Stimulated activated CD4-positive, alpha-beta T cell treated with anti-CD3 and anti-CD28 coated beads, Interleukin-15, amount 100 ng/mL, for 48 hours (primary cell): ENCODE measurements at places on chromosomes 1 and 21.

DNA sequence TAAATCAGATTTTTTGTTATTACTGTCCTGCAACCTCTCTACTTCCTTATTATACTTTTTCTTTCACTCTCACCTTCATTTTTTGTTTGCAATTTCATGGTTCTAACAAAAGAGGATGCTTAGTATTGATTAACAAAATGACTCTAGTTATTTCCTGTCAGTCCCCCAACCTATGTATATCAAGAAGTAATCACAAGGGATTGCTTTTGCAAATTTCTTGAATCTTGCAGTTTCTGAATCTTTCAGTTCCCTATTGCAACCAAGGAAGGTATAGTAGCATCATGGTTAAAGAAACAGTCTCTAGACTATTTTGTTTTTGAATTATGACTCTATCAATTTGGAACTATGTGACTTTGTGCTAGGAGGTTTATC lies 446.9 kb downstream of the NEGR1 start:
- DNase-seq: no peak

DNA sequence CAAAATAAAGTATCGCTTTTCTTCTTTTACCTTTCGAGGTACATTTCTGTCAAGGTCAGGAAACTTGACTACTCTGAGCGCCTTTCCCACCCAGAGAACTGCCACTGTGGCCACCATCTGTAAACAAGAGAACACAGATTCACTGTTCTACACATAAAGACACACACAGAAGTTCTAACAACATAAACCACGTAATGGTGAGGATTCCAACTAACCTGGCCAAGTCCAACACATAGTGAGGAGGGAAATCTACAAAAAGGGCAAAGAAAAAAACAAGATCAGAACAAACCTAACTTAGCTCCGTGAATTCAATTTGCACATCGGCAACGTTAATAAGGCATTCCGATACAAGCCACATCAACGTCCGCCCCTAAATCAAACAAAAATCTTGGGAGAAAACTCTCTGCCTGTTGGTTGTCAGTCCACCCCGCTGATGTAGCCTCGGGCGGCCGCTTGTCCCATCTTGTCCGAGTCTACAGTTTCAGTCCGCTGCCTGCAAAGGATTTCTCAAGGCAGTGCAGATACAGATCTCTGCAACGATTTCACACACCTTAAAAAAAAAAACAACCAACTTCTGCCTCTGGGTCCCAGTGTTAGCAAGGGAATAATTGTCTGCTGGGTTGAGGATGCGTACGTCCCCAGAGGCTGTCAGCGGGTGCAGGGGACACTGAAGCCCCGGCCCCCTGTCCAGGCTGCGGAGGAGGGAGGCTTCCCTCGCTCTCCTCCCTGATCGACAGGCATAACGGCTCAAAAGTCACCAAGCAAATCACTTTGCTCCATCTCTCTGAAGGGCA lies 1.0 kb downstream of the SLC35D1 start:
- DNase-seq: no peak

DNA sequence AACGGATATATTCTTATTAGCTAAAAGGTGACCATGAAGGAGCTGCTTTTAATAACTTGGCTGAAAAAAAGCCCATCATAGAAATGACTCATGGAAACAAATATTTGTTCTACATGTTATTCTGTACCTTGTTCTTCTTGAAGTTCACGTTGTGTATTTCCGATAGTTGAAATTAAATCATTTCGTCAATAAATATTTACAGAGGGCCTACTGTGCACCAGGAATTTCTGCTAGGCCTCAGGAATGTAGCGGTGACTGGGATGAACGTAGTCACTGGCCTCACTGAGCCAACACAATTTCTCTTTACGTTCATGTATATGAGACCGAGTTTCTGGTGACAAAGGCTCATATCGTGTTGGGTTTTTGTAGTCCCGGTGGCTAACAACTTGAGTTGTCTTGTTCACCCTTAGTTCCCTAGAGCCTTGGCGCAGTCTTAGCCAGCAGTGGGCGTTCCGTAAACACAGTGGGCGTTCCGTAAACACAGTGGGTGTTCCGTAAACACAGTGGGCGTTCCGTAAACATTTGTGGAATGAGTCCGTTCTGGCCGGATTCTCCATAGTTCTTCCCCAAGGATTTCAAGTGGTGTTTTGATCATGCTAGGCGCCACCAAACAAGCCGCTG lies 53.2 kb upstream of the VAMP3 start:
- DNase-seq: no peak

- no peak for DNase-seq
These were observed 83.7 kb downstream of the TNFSF18 start for GRCh38 chr1:172966844-172967540.

GRCh38 chr1:177384461-177384860 lies 213.7 kb downstream of the BRINP2 start:
- no peak for DNase-seq

GRCh38 chr1:32681509-32681908 lies 21.1 kb downstream of the SYNC start:
- no peak for DNase-seq

DNA sequence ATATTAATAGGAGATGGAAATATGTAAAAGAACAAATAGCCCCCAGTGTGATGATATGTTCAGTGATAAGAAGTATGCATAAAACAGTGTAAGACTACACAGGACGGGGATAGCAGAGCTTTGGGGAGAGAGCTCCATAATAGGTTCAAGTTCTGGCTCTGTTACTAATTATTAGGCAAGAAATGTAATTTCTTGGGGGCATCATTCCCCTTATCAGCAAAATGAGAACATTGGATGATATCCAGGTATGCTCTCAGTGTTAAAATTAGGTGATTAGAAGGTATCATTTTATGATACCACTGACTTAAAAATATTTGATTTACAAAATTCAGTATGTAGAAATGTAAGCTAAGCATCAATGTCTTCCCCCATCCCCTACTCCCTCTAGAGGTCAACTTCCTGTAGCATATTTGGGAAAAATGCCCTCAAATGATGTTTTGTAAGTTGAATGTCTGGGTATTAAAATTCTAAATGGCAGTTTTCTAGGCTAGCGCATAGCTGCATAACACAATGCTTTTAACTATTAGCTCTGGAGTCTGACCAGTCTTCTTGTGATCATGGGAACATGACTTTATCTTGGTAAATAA lies 585.7 kb upstream of the CAMK1G start:
- no peak for DNase-seq

- no peak for DNase-seq
These were observed 8.1 kb downstream of the MIS18A start for GRCh38 chr21:32270748-32271147.

- DNase-seq: no peak
These were observed 30.6 kb upstream of the C1orf185 start for GRCh38 chr1:51071291-51072042.

- DNase-seq: no peak
These were observed 108.1 kb downstream of the GDAP2 start for GRCh38 chr1:117821382-117821755.

DNA sequence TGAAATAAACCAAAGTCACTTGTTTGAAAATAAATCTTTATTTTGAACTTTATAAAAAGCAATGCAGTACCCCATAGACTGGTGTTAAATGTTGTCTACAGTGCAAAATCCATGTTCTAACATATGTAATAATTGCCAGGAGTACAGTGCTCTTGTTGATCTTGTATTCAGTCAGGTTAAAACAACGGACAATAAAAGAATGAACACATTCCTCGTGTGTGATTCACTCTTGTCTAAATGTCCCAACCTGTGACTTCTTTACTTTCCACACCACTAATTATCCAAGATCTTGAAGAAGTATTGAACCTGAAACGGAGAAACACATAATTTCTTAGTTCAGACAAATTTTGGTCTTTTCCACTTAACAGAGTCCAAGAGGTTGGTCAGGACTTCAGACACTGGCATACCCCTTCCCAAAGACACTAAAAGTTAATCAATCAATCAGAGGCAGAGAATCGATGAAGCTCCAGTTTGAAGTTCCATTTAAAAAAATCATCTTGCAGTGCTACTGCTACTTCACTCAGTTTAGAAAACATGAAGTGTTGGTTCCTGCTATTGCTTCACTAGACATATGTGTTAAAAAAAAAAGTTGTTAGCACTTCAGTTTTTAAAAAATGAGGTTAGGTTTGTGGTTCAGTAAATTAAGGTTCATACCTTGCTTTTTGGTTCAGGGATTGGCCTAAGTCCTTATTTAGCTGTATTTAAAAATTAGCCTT lies 26.2 kb downstream of the ATP1B1 start:
- DNase-seq: no peak

DNA sequence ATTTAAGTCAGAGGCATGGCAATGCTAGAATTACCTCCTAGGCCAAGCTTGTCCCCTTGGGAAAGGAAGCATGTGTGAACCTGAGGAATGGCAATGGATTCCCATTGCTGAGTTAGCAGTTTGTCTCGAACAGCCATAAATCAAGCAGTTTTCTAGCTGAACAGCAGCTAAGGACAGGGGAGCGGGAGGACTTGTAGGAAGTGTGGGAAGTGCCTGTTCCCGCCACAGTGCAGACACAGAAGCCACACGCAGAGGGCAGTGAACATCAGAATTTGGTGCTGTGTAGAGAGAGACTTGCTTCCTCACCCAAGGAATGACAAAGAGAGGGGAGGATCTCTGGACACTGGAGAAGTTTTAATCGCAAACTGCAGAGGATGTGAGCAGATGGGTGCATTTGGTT lies 3.8 kb downstream of the PHGDH start:
- no peak for DNase-seq

- DNase-seq: no peak
These were observed 66.8 kb downstream of the SLC27A3 start for GRCh38 chr1:153842006-153842471.

DNA sequence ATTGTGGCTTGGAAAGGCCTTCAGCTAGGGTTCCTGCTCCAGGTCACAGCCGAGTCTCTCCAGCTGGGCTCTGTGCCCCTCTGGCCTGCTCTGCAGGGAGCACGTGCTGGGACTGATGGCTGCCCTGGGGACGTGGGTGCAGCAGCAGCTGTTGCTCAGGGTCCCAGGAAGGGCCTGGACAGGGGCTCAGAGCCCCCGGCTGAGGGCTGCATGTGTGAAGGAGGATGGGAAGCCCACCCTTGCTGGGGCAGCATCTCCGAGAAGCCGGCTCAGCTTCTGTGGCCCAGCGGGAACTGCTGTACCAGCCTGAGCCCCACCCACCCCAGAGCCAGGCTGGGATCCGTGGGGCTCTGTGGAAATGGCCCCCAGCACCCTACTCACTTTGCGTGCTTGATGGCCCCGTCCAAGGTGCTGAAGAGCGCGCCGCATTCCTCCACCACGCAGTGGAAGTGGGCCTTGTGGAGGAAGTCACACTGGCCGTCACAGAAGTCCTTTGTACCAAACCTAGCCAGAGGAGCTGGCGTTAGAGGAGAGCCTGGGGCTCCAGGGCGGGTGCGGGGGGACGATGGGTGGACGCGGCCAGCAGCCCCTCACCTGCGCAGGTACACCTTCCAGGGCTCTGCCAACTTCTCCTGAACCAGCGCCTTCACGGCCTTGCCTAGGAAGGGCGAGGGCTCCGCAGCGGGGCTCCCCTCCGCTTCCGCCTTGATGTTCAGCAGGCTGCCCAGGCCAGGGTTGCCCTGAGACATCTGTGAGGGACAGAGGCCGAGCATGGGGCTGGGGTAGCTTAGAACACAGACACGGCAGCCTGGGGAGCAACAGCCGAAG lies 147.5 kb downstream of the CASZ1 start:
- no peak for DNase-seq

DNA sequence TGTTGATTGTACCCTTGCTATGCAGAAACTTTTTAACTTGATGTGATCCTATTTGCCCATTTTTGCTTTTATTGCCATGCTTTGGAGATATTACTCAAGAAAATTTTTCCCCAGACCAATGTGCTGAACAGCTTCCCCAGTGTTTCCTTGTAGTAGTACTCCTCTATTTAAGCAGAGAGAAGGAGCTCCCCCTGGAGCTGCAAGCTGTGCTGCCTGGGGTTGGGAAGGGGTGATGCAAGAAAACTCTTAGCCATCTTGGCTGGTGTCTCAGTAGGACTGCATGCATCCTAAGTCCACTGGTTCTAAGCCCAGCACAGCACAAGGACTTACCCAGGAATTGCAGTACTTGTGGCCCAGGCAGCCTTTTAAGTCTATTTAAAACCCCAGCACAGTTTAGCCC lies 121.6 kb downstream of the NTMT2 start:
- DNase-seq: no peak

GRCh38 chr21:45826676-45827301 lies 154.8 kb upstream of the COL6A1 start:
- DNase-seq: no peak

DNA sequence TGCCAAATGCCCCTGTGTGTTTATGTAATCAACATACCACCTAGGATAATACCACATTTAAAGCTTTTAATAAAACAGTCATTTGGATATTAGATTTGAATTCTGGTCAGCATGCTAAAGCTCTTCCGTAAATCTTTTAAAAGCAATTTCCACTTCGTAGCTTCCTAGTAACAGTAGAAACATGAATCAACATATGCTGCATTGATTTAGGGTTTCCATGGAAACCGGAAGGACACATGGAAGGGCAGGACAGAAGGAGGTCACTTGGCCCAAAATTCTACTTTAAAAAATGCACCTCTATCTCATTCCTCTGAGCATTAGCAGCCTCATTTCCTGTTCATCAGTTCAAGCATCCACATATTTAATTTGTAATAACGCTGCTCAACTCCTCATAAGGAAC lies 8.1 kb downstream of the RGS8 start:
- DNase-seq: no peak

- DNase-seq: no peak
These were observed 45.8 kb upstream of the RC3H1 start for GRCh38 chr1:174068000-174068399.

- DNase-seq: no peak
These were observed 55.2 kb downstream of the BRWD1 start for GRCh38 chr21:39258207-39258606.

DNA sequence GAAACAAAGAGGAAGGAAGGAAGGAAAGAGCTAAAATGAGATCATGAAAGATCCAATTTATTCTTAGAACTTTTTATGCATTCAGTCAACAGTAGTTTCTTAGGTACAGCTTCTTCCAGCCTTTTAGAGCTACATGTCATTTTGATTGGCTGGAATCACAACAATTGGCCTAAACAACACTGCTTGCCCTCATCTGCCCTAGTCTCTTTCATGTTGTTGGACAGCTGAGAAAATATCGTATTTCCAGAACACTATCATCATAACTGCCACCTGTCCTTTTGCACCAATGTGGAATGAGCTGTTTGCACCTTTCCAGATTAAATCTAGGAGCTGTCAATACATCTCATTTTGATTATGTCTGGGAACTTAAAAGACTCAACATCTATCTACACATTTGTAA lies 161.7 kb downstream of the TGFBR3 start:
- no peak for DNase-seq
